Activated T-cell treated with anti-CD3 and anti-CD28 coated beads, Interleukin-2, amount 50 U/mL, for 72 hours (primary cell): ENCODE measurements at places on chromosomes 11 and 22. TPM values are rescaled to one million over a fixed set of nuclear protein-coding genes. Genes with fewer than 3 reads are reported as not detected.

The APOC3 gene
- not detected for total RNA-seq

The P2RY6 gene
- total RNA-seq, result not detected

The SLC22A12 gene
- not detected for total RNA-seq

The CHRDL2 gene
- not detected for total RNA-seq

The ALG8 gene
- total RNA-seq, result 47.9 TPM

The DEFB131B gene
- not detected for total RNA-seq

The CCDC87 gene
- total RNA-seq, result 0.21 TPM

The ROBO4 gene
- total RNA-seq, result not detected

The C1QTNF5 gene
- total RNA-seq, result not detected

The TRIM6 gene
- not detected for total RNA-seq

The NXPE2 gene
- total RNA-seq, result not detected

The ZP1 gene
- total RNA-seq, result not detected

The RAB38 gene
- 13.8 TPM for total RNA-seq
